ENCODE measurements at places on chromosomes 11 and 22. TPM values are rescaled to one million over a fixed set of nuclear protein-coding genes. Genes with fewer than 3 reads are reported as not detected.

Gene ACCS
- total RNA-seq, result 14.6 TPM

- DNase-seq, result no peak
Observed at GRCh38 chr11:95557376-95557775, 232.2 kb downstream of the FAM76B start.

DNA sequence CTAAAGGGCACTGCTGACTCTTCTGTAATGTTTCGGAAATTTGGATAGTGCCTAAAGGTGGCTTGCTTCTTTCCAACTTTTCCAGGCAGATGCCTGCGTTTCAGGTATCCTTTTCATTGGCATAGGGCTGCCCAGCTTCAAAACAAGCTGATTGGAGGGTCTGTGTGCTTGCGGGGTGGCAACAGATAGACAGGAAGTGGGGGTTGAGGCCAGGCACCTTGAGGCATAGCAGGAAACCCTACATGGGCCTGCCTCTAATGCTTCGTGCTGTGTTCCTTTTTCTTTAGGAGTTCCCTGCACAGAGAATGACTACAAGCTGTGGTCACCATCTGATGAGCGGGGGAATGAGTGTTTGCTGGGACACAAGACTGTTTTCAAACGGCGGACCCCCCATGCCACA, 92.2 kb upstream of the SORL1-AS1 start:
- no peak for DNase-seq

- no peak for DNase-seq
Observed at GRCh38 chr22:37431366-37431765, 4.1 kb upstream of the ELFN2 start.

- no peak for DNase-seq
Observed at GRCh38 chr11:134349802-134350355, 18.1 kb downstream of the GLB1L2 start.

Data from LHCN-M2 (cell line).